ENCODE measurements at places on chromosomes 2 and 18.

DNA sequence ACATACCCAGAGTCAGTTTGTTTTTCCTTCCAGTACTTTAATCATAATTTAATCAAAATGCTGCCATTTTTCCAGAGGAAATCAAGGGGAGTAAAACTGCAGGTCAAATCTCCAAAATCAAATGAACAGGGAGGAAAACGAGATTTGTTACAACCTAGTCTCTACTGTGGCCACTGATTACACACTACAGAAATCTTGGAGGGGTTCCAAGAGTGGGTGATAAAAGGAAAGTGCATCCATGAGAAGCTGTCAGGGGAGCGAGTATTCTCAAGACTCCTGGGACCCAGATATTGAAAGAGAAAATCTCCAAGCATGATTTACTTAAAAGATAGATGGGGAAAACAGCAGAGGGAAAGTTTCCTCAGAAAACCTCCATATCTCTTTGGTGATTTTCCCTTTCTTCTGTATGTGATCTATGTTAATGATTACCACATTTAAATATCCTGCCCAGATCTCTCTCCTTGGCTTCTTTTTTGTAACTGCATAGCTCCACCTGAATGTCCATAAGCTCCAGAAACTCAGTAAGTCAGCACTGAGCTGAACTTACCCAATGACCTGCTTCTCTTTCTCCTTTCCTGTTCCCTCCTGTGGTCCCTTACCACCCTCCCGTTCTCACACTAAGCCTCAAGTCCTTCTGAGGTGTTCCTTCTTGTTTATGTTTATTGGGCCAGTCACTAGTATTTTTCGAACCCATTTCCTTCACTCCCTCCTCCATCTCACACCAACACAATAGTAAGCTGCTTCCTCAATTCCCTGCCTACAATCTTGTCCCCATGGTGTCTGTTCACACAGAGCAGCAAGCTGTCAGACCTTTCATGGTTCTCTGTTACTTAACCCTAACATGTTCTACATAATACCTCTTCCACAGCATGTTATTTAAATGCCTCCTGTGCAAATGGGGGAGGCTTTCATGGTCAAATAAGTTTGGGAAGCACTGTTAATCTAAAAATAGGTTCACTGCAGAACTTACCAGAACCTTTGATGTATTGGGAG, 73.9 kb upstream of the TWSG1 start:
- DNase-seq, result no peak

DNA sequence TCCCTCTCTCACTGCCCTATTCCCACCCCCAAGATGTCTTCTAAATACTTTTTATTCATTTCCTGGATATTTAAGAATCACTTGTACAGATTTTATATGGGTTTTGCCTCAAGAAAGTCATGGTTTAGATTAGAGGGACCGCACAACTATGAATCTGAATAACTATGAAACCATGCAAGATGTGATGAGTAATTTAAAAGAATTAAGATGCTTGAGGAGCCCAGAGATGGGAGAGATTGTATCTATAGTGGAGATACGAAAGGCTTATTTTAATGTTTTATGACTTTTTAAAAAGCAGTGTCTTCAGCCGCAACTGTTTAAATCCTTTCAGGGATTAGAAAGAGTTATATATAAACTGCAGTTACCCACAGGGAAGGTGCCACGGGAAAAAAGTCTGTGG, 324.1 kb downstream of the LPIN1 start:
- no peak for DNase-seq

GRCh38 chr2:53129851-53130250, 637.8 kb upstream of the CHAC2 start:
- no peak for DNase-seq

- DNase-seq, result no peak
Observed at GRCh38 chr2:77418537-77418936, 103.6 kb downstream of the LRRTM4 start.

- DNase-seq, result no peak
Observed at GRCh38 chr2:234695981-234696380, 199.1 kb upstream of the ARL4C start.

DNA sequence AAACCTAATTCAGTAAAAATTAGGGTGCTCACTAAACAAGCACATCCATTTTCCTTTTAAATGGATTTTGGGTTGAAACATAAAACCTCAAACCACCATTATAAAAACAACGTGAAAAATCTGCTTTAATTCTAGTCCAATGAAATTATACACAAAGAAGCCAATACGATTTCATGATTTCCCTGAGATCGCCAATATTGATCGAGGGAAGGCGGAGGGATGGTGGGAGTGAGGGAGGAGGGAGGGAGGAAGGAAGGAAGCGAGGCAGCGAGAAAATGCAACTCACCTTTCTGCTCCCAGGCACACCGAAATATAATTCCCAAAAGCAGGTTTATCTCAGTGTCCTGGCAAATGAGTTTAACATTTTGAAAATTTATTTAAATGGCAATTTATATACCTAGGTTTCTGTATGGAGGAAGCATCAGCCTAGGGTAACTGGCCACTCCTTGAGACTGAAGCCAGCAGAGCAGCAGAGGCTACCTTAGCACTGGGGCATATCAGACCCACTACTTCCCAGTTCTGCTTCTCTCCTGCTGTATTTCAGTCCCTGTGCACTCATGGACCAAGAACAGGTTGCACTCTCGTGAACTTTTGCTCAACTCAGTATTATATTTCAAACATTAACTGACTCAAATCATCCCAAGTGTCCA, 2.3 kb upstream of the ONECUT2 start:
- no peak for DNase-seq

DNA sequence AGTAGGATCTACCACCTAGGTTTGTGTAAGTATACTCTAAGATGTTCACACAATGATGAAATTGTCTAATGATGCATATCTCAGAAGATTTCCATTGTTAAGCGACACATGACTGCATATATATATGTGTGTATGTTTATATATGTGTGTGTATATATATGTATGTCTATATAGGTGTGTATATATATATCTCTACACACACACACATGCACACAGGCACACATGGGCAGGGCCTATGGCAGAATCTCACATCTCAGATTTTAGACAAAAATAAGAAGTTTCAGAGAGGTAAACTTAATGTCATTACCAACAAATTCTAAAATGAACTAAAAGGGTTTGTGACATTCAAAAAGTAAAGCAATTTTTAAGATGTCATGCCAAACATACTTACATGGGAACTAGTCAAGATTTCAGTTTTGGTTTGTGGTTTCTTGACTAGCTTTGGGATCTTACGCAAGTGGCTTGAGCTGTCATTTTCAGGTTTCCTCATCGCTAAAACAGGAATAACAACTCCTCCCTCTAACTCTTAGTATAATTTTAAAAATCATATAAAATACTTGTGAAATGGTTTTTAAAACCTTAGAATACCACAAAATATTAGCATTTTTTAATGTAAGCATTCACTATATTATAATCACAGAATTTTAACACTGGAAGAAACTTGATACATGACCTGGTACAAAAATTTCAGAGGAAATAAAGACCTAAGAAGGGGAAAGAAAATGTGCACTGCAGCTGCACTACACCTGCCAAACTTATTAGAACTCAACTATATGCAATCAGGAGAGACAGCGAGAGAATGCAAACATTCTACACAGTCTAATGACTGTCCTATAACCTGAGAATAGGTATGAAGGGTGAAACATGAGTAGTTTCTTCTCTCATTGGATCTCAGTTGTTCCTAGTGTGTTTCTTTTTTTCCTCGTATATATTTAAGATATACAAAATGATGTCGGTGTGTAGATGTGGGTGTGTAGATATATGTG, 75.7 kb downstream of the TTC21B start:
- no peak for DNase-seq

DNA sequence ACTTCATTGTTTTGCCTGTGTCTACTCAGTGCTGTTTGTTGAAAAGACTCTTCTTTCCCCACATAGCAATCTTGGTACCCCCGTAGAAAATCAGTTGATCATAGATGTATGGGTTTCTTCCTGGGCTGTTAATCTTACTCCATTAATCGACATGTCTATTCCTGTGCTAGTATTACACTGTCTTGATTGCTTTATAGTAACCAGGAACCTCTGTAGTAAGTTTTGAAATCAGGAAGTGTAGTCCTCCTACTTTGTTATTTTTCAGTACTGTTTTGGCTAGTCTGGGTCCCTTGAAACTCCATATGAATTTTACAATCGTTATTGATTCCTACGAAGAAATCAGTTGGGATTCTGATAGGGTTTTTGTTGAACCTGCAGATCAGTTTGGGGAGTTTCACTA, 78.8 kb upstream of the FAM136A start:
- no peak for DNase-seq

- peak; percentile 8 for DNase-seq
Observed at GRCh38 chr2:11344956-11345677, 681 bp upstream of the ROCK2 start.

GRCh38 chr2:54476852-54477251, 20.7 kb downstream of the SPTBN1 start:
- DNase-seq, result no peak

GRCh38 chr18:28189400-28190239, 12.7 kb upstream of the CDH2 start:
- no peak for DNase-seq

- no peak for DNase-seq
Observed at GRCh38 chr2:113818382-113818951, 62.0 kb upstream of the SLC35F5 start.
